ENCODE measurements at places on chromosomes 6 and 20. TPM values are rescaled to one million over a fixed set of nuclear protein-coding genes. Genes with fewer than 3 reads are reported as not detected.

The EDN3 gene
- not detected for total RNA-seq

The OPN5 gene
- total RNA-seq: not detected

The NFS1 gene
- 17.8 TPM for total RNA-seq

The MTRF1L gene
- total RNA-seq: 4.9 TPM

The SIRPA gene
- total RNA-seq: 6.0 TPM

The TOX2 gene
- total RNA-seq: 2.0 TPM

The RTF2 gene
- total RNA-seq: 97.5 TPM

The ATAT1 gene
- 2.5 TPM for total RNA-seq

Data from smooth muscle cell of the coronary artery (primary cell).